CD4-positive, alpha-beta T cell (primary cell): ENCODE measurements at places on chromosomes 1 and 21. TPM values are rescaled to one million over a fixed set of nuclear protein-coding genes. Genes with fewer than 3 reads are reported as not detected.

- H3K27ac ChIP-seq, result no peak overlapping the region
- no peaks in the 10 kb centered on the region for H3K36me3 ChIP-seq
- peaks cover 2% of the 10 kb centered on the region for H3K27me3 ChIP-seq
- no peak overlapping the region for H3K4me3 ChIP-seq
- H3K4me1 ChIP-seq, result no peaks in the 10 kb centered on the region
- DNase-seq, result no peak
These were observed 12.6 kb downstream of the DAB1 start for GRCh38 chr1:57411262-57411661.

Gene PTGS2
- total RNA-seq, result 0.61 TPM

DNA sequence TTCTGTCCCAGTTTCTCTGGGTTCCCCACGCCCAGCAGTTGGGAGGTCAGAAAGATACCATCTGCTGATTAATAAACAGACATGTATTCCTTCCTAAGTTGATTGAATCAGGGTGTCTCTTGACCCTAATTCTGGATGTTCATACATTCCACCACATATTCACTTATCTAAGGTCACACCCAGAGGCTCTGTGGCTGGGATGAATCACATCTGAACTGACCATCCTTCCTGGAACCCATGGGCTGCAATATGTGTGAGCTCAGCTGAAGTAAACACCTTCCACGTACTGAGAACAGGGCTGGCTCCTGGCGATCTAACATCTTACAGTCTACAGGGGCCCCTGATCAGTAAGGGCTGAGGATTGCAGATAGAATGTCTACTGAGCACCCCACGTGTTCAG, 20.5 kb upstream of the TRABD2B start:
- H3K4me3 ChIP-seq, result no peak overlapping the region
- no peaks in the 10 kb centered on the region for H3K36me3 ChIP-seq
- H3K4me1 ChIP-seq, result no peaks in the 10 kb centered on the region
- no peak overlapping the region for H3K27ac ChIP-seq

GRCh38 chr21:25887166-25887565, 152.4 kb downstream of the GABPA start:
- no peak for DNase-seq
- H3K4me1 ChIP-seq, result no peaks in the 10 kb centered on the region
- no peak overlapping the region for H3K4me3 ChIP-seq

Gene MX2
- total RNA-seq, result 87.1 TPM

DNA sequence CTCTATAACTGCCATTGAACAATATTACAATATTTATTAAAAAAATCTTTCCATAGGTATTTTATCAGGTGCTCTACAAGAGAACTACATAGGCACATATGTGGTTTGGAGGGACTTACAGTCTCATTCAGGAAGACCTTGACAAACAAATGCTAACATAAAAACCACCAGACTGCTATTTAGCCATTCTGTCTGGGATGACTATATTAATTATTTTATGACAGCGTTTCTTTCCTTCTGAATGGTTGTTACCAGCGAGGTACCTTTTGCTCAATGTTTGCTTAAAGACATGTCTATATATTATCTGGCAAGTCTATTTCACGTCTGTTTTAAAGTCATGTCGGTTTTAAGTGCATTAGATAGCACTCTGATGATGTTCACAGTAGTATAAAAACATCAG, 69.7 kb downstream of the RUNX1 start:
- peaks cover 12% of the 10 kb centered on the region for H3K36me3 ChIP-seq
- peaks cover 44% of the 10 kb centered on the region for H3K4me1 ChIP-seq
- H3K27ac ChIP-seq, result no peak overlapping the region
- DNase-seq, result no peak

Gene OR2T11
- not detected for total RNA-seq

Gene TMPRSS2
- not detected for total RNA-seq

GRCh38 chr1:10510520-10511493, 36.1 kb downstream of the PEX14 start:
- peak; percentile 82 for DNase-seq
- peak overlapping the region; percentile 38 for H3K4me3 ChIP-seq
- peaks cover 77% of the 10 kb centered on the region for H3K4me1 ChIP-seq
- no peaks in the 10 kb centered on the region for H3K36me3 ChIP-seq
- no peaks in the 10 kb centered on the region for H3K27me3 ChIP-seq

- H3K27ac ChIP-seq, result no peak overlapping the region
- no peak overlapping the region for H3K4me3 ChIP-seq
- H3K4me1 ChIP-seq, result peaks cover 5% of the 10 kb centered on the region
- H3K36me3 ChIP-seq, result no peaks in the 10 kb centered on the region
- DNase-seq, result no peak
These were observed 17.4 kb upstream of the SLC2A5 start for GRCh38 chr1:9086796-9087195.

Gene CLCA4
- not detected for total RNA-seq

DNA sequence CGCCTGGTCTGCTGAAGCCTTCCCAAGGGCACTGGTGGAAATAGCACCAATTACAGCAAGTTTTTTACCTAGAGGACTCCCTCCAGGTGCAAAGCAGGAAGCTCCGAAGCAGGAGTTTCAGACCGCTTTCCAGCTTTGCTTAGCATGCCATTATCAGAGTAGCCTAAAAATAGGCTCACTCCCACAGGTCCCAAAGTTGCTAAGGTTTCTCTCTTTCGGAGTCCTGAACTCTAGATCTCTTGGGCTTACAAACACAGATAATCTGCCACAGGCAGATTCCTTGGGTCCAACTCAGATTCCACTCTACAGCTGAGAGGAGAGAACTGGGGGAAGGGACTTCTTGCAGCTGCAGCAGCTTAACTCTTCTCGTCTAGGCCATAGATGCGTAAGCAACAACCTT, 22.5 kb downstream of the ZMYND12 start:
- H3K4me1 ChIP-seq, result no peaks in the 10 kb centered on the region
- H3K27me3 ChIP-seq, result no peaks in the 10 kb centered on the region
- no peak overlapping the region for H3K4me3 ChIP-seq
- H3K36me3 ChIP-seq, result no peaks in the 10 kb centered on the region

DNA sequence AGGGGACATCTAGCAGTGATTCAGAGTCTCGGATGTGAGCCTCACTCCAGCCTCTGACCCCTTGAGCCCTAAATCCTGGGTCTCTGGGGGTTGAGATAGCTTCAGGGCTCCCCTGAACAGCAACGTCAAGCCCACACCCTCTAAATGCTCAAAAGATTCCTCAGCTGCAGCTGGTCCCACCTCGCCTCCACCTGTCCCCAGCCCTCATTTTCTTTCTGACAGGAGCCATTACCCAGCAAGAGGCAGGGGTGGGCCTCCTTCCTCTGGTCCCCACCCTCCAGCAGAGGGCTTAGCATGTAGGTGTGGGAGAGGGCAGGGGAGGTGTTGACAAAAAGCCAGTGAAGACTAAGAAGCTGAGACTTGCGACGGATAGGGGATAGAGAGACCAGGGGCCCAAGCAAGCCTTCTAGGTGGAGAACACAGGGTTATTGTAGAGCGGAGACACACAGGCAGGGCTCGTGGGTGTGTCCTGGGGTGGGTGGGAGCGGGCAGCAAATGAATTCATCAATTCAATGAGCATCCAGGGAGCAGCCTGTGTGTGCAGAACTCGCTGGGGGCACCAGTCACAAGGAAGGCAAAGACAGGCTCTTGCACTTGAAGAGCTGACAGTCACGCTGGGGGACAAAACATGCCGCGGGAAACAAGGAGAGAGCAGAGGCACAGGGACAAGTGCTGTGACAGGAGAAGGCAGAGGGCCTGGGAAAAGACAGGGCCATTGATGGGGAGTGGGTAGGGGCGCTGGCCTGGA, 48.9 kb upstream of the GOLT1A start:
- H3K4me1 ChIP-seq, result no peaks in the 10 kb centered on the region
- no peaks in the 10 kb centered on the region for H3K27me3 ChIP-seq
- no peak overlapping the region for H3K27ac ChIP-seq

DNA sequence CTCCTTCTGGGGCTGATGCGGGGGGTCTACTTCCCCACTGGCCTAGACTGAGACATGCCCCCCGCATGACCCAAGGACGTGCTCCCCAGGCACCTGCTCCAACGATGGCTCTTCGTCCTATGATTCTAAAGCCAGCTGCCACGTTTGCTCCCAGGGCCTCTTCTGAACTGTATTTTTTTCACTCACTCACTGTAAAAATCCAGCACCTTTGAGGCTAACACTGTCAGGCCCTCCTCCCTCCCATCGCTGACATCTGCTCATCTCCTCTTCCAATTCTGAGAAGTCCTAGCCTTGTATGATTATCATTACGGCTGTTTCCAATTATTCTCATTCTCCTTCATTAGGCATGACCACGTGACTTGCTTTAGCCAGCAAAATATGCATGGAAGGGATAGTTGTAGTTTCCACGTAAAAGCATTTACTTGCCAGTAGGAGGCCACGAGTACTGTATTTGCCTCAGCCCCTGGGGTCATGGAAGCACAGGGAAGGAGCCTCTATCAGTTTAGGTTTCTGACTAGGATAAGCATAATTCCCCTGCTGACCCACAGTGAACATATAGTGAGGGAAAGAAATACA, 19.1 kb upstream of the EDN2 start:
- no peak overlapping the region for H3K27ac ChIP-seq
- DNase-seq, result no peak
- H3K4me1 ChIP-seq, result no peaks in the 10 kb centered on the region
- H3K27me3 ChIP-seq, result no peaks in the 10 kb centered on the region
- H3K36me3 ChIP-seq, result no peaks in the 10 kb centered on the region

Gene SZRD1
- total RNA-seq, result 120 TPM

DNA sequence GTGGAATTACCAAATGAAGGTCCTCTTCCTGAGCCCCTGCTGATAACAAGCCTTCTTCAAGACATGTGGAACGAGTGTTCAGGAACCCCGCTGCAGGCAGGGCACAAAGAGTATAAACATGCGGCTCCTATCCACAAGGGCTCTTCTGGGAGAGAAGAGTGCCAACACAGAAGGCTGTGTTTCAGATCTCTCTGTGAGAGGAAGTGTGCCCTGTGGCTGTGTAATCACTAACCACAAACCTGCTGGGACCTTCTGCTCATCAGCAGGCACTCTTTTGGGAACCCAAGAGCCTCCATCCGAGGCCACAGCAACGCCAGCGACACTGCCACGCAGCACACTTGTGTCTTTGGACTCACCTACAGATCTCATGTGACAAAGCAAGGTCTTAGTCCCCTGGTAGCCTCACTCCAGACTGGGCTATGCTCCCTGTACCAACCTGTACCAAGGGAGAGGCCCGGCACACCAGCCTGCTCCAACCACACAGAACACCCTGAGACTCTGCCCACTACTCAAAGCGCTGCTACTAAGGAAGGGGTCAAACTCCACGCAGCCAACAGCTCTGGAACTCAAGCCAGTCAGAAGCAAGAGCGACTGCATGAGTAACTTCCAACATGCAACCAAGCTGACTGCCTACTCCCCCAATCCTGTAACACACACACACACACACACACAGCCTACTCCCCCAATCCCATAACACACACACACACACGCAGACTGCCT, 7.8 kb downstream of the PTTG1IP start:
- DNase-seq, result no peak
- H3K4me3 ChIP-seq, result peak overlapping the region; percentile 20
- peaks cover 50% of the 10 kb centered on the region for H3K36me3 ChIP-seq

- no peaks in the 10 kb centered on the region for H3K4me1 ChIP-seq
- DNase-seq, result no peak
- no peak overlapping the region for H3K27ac ChIP-seq
- H3K36me3 ChIP-seq, result no peaks in the 10 kb centered on the region
- H3K4me3 ChIP-seq, result no peak overlapping the region
These were observed 23.6 kb upstream of the ARHGEF10L start for GRCh38 chr1:17515902-17516301.

DNA sequence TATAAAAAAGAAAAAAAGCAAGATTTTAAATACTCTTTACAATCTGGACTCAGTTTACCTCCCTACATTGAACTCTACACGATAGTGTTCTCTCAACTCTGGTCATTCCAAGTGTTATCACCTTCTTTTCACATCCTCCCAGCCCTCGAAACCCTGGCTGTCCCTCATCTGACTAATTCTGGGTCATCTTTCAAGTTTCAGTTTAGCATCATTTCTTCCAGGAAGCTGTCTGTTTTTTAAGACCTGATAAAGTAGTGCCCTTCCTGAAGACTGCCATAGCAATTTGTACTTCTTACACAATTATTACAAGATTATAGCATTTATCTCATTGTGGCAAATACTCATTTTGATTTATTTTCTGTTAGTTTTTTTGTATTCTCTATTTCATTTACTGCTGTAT, 1.2 kb downstream of the ALG14 start:
- no peak overlapping the region for H3K27ac ChIP-seq
- peaks cover 13% of the 10 kb centered on the region for H3K4me1 ChIP-seq
- no peak for DNase-seq
- no peaks in the 10 kb centered on the region for H3K36me3 ChIP-seq

DNA sequence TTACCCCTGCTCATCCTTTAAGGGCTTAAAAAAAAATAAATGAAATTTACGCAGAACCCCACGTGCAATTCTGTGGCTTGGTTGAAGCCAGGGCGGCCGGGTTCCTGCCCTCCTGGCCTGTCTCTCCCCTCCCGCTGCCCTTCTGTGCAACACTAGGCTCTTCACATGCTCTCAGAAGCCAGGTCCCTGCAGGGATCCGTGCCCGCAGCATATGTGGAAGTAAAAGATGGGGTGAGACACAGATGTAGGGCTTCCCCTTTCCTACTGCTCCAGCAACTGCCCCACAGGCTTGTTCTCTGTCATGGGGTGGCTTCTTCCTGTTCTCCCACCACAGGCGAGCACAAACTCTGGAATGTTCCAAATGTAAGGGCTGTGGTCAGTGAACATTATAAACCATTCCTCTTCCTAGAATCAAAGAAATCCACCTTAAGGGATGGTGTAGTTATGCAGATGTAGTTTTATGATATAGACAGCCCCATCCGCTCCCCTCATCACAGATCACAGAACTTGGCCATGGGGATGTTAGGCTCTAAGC, 535.4 kb downstream of the KIF26B start:
- H3K4me1 ChIP-seq, result no peaks in the 10 kb centered on the region
- no peaks in the 10 kb centered on the region for H3K36me3 ChIP-seq
- no peak overlapping the region for H3K4me3 ChIP-seq
- no peaks in the 10 kb centered on the region for H3K27me3 ChIP-seq
- DNase-seq, result no peak

GRCh38 chr1:15941899-15942660, 33.8 kb downstream of the ZBTB17 start:
- no peak for DNase-seq
- H3K4me3 ChIP-seq, result no peak overlapping the region
- no peaks in the 10 kb centered on the region for H3K4me1 ChIP-seq
- peaks cover 97% of the 10 kb centered on the region for H3K36me3 ChIP-seq
- no peak overlapping the region for H3K27ac ChIP-seq

Gene TMEM82
- not detected for total RNA-seq

GRCh38 chr1:239421811-239422210, 35.4 kb downstream of the CHRM3 start:
- H3K36me3 ChIP-seq, result no peaks in the 10 kb centered on the region
- DNase-seq, result no peak
- H3K4me1 ChIP-seq, result no peaks in the 10 kb centered on the region
- no peak overlapping the region for H3K27ac ChIP-seq
- H3K4me3 ChIP-seq, result no peak overlapping the region

Gene USH2A
- total RNA-seq, result not detected
